ENCODE measurements at places on chromosomes 4 and X.

GRCh38 chr4:142064181-142064580 is 427.8 kb downstream of the IL15 start:
- H3K27ac ChIP-seq, result no peak overlapping the region
- H3K36me3 ChIP-seq, result no peaks in the 10 kb centered on the region
- no peak overlapping the region for H3K4me3 ChIP-seq
- no peaks in the 10 kb centered on the region for H3K27me3 ChIP-seq
- no peaks in the 10 kb centered on the region for H3K4me1 ChIP-seq
- no peak for DNase-seq

GRCh38 chr4:81447566-81448229 is 24.0 kb downstream of the RASGEF1B start:
- H3K4me3 ChIP-seq, result no peak overlapping the region
- H3K27me3 ChIP-seq, result no peaks in the 10 kb centered on the region
- H3K27ac ChIP-seq, result no peak overlapping the region
- no peak for DNase-seq
- no peaks in the 10 kb centered on the region for H3K36me3 ChIP-seq

DNA sequence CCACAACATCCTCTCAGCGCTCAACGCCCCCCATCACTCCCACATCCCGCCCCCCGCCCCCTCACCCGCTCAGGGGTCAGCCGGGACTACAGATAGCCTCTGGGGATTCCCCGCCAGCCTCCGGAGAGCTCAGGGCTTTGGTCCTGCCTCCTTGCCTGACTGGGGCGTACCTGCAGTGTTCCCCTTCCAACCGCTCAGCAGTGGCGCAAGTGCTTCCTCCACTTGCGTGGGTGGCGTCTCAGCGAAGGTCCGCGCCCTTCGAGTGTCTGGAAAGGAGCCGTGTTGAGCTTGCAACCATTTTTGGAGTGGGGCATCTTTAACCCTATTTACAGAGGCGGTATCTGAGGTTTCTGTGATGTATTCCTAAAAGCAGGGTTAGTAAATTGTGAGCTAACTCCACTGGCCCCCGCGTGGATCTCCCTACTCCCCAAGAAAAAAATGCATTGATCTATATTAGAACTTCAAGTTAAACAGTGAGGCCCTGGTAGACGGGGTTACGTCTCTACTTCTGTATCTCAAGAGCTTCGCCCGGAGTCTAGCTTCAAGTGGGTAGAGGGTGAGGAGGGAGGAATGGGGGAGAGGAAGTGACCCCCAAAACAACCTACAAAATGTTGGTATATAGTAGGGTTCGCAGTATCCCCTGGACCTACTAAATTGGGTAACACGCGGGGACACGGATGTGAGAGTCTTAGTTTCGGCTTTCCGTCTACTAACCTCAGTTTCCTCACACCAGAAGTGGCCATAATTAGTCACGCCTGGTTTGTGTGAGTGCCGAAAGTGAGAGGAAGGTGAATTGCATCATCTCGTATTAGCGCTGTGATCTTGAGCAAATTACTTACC is 16.1 kb downstream of the NKX3-2 start:
- H3K36me3 ChIP-seq, result no peaks in the 10 kb centered on the region
- H3K4me1 ChIP-seq, result no peaks in the 10 kb centered on the region
- no peak overlapping the region for H3K4me3 ChIP-seq

- no peak overlapping the region for H3K4me3 ChIP-seq
- H3K27ac ChIP-seq, result no peak overlapping the region
- H3K27me3 ChIP-seq, result no peaks in the 10 kb centered on the region
- no peaks in the 10 kb centered on the region for H3K4me1 ChIP-seq
- H3K36me3 ChIP-seq, result no peaks in the 10 kb centered on the region
Observed at GRCh38 chr4:161320377-161320776, 843.4 kb downstream of the FSTL5 start.

GRCh38 chrX:40748977-40749376 is 13.6 kb upstream of the MED14 start:
- H3K27ac ChIP-seq, result no peak overlapping the region
- no peaks in the 10 kb centered on the region for H3K27me3 ChIP-seq
- H3K4me3 ChIP-seq, result no peak overlapping the region
- DNase-seq, result no peak
- no peaks in the 10 kb centered on the region for H3K36me3 ChIP-seq

Measured in SK-N-SH (cell line).